ENCODE measurements at places on chromosomes 2 and 18.

DNA sequence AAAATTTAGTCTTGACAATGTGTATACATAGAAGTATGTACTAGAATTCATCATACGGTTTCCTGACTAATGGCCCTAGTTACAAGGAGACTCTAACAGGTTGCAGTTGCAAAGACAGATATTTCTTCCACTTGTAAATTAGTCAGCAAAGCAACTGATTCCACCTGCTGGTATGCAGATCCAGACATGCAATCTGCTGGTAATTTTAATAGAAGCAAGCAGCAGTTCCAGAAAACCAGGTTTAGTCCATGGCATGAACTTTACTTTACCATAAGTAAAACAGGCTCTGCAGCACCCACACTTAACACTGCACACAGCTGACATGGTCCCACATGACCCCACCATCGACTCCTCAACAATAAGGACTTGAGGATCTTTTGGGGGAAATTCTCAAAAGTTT, 110.9 kb upstream of the SP3 start:
- no peak for DNase-seq

GRCh38 chr2:67234440-67234839, 162.7 kb upstream of the ETAA1 start:
- no peak for DNase-seq

DNA sequence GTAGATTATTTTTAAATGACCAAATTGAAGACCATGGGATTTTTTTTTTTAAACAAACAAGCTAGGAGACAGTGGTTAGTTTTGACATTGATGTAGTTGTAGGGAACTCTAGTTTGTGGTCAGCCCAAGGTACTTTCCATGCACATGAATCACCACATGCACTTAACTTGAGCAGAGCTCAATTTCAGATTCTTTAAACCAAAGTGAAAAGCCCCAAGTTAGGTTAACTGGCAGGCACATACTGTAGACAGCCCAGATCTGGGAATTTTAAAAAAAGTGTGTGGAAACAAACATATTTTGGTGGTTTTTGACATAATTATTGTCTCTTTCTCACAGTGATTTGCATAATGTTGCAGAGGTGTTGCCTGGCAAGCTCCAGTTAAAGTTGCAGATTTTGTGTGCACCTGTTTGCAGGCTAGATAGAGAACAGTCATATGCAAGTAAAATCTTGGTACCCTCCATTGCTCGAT, 88.4 kb downstream of the BCL2L11 start:
- DNase-seq: no peak

DNA sequence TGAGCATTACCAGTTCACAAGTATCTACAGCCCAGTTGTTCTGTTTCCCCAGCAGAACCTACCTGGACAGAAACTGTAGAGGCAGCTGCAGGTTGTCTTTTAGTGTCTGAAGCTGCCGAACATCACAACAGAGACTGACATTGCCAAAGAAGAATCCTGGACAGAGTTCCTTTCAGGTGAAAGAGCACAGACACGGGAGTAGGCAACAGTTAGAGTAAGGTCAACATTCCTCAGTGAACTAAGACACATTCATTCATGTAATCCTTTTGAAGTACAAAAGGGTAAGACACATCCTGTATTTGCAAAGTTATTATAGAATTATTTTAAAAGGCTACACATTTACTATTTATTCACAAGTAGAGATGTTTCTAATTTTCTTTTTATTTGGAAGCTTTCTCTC, 14.3 kb downstream of the NPC1 start:
- no peak for DNase-seq

DNA sequence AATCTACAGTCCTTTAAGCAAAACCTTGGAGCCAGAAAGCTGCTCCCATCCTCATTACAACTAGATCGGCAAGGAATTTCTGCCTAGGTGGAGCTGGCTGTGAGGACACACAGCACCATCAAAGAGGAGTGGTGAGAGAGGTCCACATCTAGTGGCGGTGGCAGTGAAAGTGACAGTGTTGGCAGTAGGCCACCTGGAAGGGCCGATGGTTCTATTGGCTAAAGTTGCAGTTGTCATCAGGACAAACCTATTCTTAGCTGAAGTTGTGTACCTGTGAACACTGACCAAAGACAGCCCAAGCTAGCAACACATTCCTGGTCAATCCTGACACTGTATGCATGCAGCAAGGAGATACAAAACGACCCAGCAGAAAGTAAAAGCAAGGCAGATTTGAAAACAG, 218.1 kb upstream of the CHAC2 start:
- DNase-seq: no peak

- no peak for DNase-seq
These were observed 49.1 kb downstream of the CSRNP3 start for GRCh38 chr2:165518611-165519010.

DNA sequence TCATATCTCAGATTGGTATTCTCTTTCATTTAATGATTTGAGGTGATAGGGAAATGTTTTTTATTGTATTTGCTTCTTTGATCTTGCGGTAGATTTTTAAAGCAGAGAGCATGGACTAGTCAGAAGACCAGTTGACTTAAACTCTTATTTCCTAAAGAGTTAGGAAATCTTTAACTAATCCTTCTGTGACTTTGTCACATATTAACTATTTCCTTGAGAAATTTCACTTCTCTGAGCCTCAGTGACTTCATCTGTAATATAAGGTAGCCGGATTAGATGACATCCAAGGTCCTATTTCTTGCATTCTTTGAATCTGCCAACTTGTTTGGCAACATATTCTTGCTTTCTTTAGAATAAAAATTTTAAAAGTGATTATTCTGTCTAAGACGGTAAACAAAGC, 55.6 kb downstream of the MTX2 start:
- DNase-seq: no peak

GRCh38 chr2:225889452-225889851, 489.9 kb downstream of the NYAP2 start:
- no peak for DNase-seq

DNA sequence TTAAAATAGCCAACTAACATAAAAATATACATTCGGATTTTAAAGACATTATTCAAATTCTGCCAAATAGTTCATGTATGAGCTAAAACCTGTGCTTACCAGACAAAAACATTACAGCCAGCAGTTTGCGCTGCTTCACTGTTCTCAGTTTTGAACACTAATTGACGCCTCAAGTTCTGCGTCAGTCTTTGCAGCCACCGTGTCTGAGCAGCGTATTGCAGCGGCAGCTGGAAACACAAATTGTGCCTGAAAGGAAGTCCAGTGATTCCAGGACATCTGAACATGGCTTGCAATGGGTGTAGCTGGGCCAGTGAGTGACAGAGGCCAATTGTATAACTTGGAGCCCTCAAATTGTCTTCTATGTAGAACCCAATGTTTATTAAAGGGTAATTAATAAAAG, 267.6 kb downstream of the TFCP2L1 start:
- no peak for DNase-seq

GRCh38 chr2:138577066-138577465, 75.5 kb downstream of the SPOPL start:
- DNase-seq: no peak

GRCh38 chr2:232416521-232417470, 10.2 kb downstream of the ALPG start:
- DNase-seq: no peak

GRCh38 chr18:33735428-33735827, 157.4 kb downstream of the ASXL3 start:
- DNase-seq: no peak

DNA sequence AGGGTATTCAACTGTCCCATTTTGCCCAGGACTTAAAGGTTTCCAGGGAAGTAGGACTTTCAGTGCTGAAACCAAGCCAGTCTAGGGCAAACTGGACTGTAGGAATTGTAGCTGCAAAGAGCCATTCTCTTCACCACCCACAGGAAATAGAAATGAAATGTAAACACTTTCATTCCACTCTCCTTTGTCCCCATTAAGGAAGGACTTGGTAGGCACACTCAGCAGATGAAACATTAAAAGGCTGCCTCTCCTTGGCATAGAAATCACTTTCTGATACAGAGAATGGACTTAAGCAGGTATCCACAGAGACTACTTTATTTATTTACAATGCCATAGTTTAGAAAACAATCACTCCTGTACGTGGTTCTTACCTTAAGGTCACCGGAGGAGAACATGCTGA, 102.9 kb upstream of the CCDC195 start:
- DNase-seq: no peak

DNA sequence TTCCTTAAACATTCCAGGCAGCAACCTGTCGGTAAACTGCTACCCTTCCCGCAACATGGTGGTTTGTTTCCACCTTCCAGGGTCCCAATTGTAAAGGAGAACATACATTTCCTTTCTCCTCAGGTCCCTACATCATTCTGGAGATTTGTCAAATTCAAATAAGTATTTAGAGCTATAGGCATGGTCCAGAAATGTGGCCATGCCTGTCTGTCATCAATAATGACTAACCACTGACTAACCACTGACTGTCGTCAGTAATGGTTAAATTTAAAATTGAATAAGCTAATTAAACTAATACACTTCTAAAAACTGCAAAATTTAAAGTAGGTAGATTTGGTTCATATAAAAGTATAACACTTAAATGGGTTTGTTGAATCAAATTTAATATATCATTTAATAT, 984.0 kb upstream of the SLC39A10 start:
- DNase-seq: no peak

DNA sequence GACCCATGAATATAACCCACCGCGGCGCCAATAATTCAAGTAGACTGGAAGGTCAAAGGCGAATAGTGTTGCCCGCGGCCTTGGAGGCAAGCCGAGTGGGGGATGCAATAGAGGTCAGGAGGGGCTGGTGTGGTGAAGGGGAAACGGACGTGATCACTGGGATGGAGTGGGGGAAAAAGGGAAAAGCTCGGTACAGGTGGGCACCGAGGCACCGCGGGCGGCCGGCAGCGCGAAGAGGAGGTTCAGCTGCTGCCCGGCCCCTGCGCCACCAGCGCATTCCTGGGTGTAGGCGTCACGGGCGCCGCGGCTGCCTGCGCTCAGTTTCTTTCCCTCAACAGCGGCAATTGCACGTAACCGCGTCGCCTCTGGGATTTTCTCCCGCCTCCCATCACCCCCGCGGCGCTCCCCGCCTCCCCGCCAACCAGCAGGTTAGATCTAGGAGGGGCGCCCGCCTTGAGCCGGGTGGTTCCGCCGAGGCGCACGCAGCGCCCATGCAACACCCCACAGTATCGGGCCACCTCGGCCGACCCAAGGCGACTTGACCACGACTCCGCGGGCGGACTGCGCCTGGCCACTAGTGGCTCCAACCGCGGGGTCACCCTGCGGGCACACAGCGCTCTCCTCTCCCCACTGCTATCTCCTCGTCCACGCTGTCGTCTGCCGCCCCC, 1.5 kb downstream of the RND3 start:
- peak; percentile 51 for DNase-seq

DNA sequence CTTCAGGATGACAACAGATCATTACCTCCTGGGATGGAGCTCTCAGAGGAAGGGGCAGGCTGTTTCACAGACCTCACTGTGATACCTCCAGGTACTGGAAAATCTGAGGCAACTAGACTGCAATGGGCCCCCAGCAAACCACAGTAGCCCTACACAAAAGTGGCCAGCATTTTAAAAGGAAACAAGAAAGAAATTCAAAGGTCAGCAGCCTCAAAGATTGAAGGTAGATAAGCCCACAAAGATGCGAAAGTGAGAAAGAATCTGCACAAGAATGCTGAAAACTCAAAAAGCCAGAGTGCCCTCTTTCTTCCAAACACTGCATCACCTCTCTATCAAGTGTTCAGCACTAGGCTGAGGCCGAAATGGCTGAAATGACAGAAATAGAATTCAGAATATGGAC, 499.5 kb upstream of the CHAC2 start:
- no peak for DNase-seq

DNA sequence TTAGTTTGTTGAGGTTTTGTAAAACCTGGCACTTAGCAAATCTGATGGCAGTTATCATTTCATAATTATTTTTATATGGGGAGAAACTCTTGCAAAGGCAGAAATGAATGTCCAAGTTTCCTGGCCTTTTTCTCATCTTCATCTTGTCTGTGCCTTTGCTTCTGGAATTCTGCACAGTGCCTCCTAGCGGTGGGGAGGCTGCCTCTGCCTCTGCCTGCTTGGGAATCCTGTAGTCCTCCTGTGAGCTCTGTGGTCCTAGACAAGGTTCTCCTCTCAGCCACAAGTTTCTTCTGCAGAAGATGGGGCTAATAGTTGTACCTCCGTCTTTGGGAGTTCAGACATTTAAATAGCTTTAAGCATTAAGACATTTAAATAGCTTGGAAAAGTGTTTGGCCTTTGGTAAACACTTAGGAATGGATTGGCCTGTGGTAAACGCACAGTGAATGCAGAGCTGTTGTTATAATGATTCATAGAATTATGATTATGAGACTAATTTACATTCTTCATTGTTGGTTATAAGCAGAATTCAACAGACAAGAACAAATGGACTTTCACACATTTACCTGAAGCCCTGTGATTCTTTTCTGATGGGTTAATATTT, 101.2 kb downstream of the ZNF236 start:
- no peak for DNase-seq

DNA sequence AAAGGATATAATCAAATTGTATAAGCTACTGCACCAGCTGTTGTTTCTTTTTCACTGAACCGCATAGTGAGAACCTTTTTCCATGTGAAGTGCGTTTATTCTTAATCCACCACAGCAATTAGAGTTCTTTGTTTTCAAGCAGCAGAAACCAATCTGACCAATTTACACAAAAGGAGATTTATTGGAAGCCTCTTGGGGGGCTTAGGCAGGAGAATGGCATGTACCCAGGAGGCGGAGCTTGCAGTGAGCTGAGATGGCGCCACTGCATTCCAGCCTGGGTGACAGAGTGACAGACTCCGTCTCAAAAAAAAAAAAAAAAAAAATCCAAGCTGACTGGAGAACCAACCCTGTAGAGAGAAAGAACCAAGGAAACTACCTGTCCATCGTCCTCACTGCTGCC, 10.0 kb downstream of the ADNP2 start:
- DNase-seq: no peak

GRCh38 chr2:120820953-120821279, 85.2 kb downstream of the GLI2 start:
- DNase-seq: no peak
